ENCODE measurements at places on chromosomes 4 and X.
A peak's percentile ranks its signal among the peaks of the same experiment; 100 is the strongest.

DNA sequence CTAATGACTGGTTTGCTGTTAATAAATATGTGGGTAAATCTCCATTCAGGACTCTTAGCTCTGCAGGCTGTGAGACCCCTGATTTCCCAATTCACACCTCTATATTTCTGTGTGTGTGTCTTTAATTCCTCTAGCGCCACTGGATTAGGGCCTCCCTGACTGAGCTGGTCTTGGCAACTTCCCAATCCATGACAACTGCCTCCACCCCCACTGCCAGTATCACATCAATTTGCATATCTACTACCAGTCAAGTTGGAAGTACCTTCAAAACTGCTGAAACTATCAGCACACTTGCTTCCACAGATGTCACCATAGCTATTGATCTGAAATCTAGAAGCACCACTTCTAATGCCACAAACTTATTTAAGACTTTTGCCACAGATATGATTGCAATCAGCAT lies 27.6 kb downstream of the OPRPN start:
- DNase-seq: no peak

DNA sequence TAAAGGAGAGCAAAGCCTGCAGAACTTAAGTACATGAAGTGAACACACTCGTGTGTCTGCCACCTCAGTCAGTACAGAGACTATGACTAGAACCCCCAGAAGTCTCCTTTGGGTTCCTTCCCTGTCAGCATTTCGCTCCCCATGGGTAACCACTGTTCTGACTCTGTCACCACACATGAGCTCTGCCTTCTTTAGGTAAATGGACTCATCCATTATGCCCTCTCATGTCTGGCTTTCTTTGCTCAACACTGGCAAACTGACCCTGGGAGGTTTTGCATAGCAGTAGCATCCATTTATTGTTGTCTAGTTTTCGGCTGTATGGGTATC lies 38.5 kb downstream of the TBC1D14 start:
- DNase-seq: no peak

- DNase-seq: no peak
Observed at GRCh38 chrX:7019555-7019954, 128.0 kb upstream of the STS start.

- DNase-seq: no peak
Observed at GRCh38 chr4:118345813-118346212, 7.0 kb downstream of the PRSS12 start.

- peak; percentile 84 for DNase-seq
Observed at GRCh38 chr4:165378745-165379677, at the start of gene CPE. TSS of gene CPE (plus strand) at chr4:165379008. CDS start at chr4:165379222, 214 bp downstream.

GRCh38 chr4:137661693-137662092 lies 129.4 kb upstream of the PCDH18 start:
- DNase-seq: no peak

DNA sequence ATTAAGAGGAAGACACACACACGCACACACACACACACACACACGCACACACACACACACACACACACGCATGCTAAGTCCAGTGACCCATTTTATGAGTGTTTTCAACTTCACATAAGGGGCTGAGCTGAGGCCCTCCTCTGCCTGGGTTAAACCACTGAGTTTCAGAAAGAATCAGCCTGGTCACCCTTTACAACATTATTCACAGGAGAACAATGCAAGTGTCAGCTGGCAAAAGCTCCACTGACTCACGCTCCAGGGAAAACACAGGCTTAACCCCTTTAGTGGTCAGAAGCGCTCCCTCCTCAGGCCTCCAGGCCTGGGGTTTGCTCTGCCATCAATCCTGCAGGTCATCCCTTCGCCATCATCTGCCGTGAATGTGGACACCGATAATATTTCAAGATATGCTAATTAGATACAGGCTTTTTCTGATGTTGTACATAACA lies 46.9 kb downstream of the ACOX3 start:
- no peak for DNase-seq

DNA sequence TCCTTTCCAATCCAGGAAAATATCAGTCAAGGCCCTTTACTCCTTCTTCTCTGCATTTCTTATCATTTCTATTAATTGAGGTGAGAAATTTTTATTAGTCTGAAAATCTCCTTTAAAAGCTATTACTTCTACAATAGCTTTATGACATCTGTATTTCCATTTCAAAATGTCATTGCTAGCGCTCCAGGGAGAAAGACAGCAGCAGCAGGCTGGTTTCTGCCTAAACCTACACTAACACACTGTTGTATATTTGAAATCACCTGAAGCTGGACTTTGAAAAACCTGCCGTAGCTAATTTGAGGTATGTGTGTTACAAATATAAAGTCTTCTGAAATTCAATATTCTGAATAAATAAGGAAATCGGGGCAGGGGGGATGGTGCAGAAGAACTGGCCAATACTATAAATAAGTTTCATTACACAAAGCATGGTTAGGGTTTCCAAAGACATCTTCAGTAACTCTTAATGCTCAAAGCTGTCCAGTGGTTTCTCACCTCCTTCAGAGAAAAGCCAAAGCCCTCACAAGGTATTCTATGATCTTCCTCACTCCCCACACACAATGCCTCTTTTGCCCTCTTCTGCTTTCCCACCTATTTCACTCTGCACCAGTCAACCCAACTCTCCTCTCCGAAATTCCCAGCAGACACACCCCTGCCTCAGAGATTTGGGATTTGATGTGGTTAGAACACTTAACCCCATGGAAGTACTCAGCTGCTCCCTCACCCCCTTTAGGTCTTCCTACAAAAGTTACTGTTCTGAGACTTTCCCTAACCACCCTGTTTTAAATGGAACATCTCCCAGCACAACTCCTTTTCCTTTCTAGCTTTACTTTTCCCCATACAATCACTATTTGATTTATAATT lies 122.7 kb downstream of the PPP3CA start:
- DNase-seq: no peak

- no peak for DNase-seq
Observed at GRCh38 chr4:136343340-136343739, 1189.0 kb downstream of the PCDH18 start.

Data from cerebellar nuclear complex (tissue), 1 donor.